ENCODE measurements at places on chromosomes 3 and 15. TPM values are rescaled to one million over a fixed set of nuclear protein-coding genes. Genes with fewer than 3 reads are reported as not detected.

DNA sequence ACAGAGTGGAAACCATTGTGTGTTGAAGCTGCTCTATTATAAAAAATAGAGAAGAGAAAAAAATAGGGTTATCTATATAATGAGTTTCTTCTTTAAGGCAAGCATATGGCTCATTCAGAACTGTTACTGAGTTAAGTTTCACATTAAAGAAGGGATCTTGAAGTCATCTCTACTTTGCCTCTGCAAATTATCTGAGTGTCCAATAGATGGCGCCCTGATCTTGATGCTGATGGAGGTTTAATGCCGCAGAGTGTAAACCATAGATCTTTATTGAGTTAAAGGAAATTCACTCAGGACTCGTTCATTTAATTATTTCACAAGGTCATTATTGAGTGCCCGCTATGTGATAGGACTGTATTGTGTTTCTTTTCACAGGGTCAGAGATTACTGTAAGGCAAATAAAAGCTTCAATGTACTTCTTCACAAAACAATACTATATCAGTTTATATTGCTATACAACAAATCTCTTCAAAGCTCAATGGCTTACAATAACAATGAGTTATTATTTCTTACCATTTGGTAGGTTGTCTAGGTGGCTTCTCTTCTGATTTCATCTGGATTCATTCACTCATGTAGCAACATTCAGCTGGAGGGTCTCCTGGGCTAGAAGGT, 171.4 kb downstream of the NSUN3 start:
- peak; percentile 60 for DNase-seq

DNA sequence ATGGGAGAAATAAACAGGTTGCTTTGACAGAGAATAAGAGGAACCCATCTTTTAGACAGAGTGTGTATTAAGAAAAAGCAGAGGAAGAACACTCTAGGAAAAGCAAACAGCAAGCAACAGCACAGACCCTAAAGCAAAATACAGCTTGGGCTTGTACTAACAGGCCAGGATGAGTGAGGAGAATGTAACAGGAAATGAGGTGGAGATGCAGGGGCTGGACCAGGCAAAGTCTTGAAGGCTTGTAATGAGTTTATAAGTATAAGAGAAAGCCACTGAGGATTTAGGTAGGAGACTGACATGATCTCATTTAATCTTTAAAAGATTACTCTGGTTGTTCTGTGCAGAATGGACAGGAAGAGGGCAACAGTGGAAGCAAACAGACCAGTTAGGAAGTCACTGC, 4.9 kb downstream of the UBR1 start:
- no peak for DNase-seq

DNA sequence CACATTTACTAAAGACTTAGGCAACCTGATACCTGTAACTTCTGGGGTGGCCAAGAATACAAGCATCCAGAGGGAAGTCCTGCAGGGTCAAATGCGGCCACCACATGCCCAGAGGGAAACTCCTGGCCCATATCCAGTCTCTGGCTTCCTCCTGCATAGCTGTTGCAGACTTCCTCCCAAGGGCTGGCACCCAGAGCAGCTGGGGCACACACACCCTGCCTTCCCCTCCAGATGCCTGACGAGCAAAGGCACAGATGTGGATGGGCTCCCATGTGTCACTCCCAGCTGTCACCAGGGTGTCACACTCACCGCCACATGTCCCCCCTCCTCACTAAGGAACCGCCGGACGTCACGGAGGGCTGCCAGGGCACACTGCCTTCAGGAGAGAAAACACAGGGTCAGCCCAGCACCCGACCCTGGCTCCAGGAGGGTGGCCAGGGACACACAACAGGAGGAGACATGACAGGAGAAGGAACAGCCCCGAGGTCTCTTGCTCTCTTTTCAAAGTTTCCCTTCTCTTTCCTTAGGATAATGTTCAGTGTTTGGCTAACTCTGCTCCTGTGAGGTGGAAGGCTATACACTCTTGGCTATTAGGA, 13.2 kb downstream of the PFKFB4 start:
- peak; percentile 12 for DNase-seq

Gene C3orf22
- not detected for total RNA-seq

DNA sequence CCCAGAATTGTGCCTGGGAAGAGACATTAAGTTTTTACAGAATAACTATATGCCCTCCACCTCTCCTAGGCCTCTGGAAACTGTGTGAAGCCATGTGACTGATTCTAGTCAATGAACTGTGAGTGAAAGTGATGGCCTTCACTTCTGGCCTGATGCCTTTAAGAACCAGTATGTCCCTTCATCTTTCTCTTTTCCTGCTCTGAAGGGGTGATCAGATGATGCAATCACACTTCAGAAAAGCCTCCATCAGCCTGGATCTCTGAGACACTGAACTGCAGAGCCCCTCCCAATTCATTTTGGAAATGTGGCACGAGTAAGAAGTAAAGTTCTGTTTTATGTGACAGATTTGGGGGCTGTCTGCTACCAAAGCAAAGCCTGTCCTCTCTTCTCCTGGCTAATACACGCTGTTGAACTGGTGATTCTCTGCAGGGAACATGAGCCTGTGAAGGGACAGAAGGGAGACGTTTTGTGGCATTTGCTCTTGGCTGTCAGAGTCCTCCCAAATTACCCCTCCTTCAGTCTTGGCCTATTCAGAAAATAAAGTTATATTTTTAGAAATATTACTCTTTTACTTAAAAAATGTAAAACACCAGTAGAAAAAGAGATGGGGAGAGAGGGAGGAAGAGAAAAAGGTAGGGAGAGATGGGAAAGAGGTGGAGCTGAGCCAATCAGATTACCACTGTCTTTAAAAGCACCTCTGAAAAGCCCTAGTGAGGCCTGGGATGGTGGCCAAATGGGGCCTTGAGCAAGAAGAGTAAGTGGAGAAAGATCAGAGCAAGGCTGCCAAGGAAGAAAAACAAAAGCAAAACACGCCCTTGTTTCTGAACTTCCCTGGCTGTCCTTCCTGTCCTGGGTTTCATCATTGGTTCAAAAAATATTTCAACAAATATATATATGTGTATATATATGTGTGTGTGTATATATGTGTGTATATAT, 40.9 kb upstream of the RYK start:
- peak; percentile 54 for DNase-seq

- DNase-seq = peak; percentile 97
Observed at GRCh38 chr15:89836267-89837133, 21.8 kb upstream of the ANPEP start.

All from renal cortical epithelial cell (primary cell).